Hematopoietic multipotent progenitor cell treated with erythropoietin and hydrocortisone succinate and interleukin-3 and kit ligand, for 4 days (in vitro differentiated cells): ENCODE measurements at places on chromosomes 7 and 10.

GRCh38 chr10:31930023-31930751 lies 1.6 kb upstream of the ARHGAP12 start:
- DNase-seq: peak; percentile 87

DNA sequence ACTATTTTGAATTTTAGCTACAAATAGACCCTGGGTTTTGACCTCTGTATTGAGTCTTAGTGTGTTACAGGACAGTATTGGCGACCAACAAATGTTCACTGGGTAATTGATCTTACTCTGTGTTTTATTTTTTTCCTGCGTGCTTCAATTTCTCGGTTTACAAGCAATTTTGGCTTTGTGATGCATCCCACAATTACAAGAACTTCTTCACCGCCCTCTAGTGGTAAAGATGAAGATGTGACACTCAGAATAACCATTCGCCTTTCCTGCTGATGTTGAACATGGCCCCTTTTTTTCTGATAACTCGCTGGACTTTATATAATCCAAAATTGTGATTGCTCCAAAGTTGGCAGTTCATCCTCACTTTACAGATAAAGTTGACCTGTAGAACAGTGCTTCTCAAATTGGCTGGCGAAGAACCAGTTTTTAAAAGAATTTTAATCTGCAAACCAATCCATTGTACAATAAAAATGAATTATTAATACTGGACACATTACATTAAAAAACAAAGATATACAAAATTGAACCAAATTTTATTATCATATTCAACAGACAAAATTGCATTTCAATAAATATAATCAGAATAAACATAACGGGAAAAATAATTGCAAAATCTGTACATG lies 20.2 kb upstream of the SMC3 start:
- DNase-seq: peak; percentile 89

DNA sequence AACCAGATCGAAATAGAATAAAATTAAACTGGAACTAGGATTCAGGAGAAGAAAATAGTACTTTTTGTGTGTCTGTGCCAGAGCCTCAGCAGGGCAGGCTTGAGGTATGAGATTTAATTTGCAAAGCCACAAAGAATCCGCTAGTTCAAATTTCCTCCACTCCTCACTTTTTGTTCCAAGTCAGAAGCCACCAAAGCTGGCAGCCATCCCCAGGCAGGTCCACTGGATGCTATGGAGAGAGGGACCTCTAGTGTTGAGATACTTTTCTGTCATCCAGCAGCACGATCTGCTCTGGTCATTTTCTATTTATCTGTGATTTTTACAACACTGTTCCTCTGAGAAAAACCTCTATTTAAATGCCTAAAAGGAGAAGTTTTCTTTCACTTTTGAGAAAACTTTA lies 147.9 kb upstream of the FRMD4A start:
- peak; percentile 31 for DNase-seq

DNA sequence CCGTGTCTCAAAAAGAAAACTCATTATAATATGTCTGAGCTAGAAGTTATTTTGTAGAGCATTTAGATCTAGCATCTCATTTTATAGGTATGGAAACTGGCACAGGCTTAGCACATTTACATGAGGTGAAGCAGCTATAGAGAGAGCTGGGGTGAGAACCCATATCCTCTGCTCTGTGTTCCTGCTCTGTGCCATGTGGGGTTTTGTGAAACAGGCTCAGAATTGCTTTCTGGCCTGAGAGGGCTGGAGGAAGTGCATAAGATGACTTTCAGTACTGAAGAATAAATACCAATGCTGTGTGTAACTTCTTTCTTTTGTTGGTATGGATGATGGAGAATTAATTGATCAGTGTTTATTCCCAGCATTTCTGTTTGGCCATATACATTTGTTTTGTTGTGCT lies 159.1 kb downstream of the LRRC4 start:
- DNase-seq: no peak

- DNase-seq: no peak
Measured at GRCh38 chr10:120382360-120382759, 74.7 kb upstream of the PLPP4 start.

- no peak for DNase-seq
Measured at GRCh38 chr7:50914460-50914859, 131.8 kb upstream of the GRB10 start.

- no peak for DNase-seq
Measured at GRCh38 chr10:103767756-103768155, 87.6 kb downstream of the SH3PXD2A start.

GRCh38 chr10:133357285-133358161 lies at the start of gene FUOM:
FUOM (minus strand) TSS chr10:133358019; CDS start chr10:133358007, 12 bp downstream.
- peak; percentile 83 for DNase-seq

- DNase-seq: no peak
Measured at GRCh38 chr10:11257440-11258090, 239.9 kb downstream of the CELF2 start.

DNA sequence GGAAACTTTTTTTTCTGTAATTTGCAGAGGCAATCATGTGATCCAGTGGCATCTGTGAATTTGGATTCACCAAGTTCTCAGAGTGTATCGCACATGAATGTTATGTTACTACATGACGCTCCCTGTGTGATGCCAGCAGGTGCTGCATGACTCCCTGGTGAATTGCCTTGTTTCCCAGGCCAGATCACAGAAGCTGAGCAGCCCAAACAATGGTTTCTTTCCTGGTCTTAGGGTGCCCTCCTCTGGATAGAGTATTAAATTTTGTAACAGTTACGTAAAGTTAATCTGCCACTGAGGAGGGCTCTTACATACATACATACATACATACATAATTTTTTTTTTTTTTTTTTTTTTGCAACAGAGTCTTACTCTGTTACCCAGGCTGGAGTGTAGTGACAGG lies 3.6 kb downstream of the ZSCAN21 start:
- peak; percentile 87 for DNase-seq

DNA sequence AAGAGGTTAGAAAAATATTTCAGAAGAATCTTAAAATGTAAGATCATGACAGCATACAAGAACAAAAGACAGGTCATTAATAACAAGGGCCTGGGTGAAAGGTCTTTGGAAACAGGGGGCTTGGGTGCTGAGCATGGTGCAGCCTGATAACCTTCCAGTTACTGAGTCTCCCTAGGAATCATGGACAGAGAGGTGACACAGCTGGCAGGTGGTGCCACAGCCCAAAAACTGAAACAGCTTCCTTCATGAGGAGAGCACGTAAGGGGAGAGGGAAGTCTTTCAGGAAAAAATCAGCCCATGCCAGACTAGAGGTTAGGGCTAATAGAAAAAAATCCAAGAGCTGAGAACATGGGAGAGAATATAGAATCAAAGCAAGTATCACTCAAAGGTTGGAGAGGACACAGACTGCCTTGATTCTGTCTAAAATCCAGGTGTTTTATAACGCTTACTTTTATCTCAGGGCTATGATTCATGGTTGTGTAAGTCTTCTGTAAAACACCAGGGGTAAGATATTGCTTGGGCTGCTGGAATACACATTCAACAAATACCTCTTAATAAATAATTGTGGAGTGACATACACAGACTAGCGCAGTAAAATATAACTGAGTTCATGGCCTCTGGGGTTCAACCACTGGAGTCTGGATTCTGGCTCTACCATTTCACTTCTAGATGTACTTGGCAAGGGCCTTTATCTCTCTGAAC lies 88.1 kb downstream of the SEMA3C start:
- no peak for DNase-seq
